ENCODE measurements at places on chromosomes 1 and 21. TPM values are rescaled to one million over a fixed set of nuclear protein-coding genes. Genes with fewer than 3 reads are reported as not detected.

Gene PFDN2
- total RNA-seq, result 56.2 TPM

DNA sequence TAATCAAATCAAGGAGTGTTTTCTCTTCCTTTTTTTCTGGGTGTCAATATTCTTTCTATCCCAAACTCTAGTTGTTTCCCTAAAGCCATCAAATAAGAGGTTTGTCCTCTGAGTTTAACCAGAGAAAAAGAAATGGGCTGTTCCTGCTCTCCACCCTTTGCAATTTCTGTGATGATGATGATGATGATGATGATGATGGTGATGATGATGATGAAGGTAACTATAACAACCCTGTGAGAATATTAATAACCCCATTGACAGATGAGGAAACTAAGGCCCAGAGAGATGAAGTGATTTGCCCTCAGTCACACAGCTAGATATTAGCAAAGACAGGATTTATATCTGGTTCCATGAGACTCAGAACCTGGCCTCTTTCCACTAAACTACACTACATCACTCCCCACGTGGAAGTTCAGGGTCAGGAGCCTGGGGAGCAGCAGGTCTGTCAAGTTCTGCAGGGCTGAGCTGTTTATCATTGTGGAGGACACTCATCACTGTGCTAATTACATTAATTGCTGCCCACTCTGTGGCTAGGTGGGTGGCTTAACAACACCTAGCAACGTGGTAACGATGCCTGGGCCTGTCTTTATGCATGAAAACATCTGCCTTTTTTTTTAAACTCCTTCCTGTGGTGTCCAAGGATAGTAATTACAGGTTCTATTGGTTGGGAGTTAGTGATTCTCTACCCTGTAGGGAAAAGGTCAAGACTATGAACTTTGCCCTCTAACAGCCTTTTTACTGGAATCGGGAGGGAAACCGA lies 19.0 kb upstream of the JUN start:
- no peaks in the 10 kb centered on the region for H3K27me3 ChIP-seq
- DNase-seq, result no peak
- no peak overlapping the region for H3K27ac ChIP-seq
- no peak overlapping the region for H3K4me3 ChIP-seq
- H3K36me3 ChIP-seq, result no peaks in the 10 kb centered on the region

- no peaks in the 10 kb centered on the region for H3K36me3 ChIP-seq
- H3K27me3 ChIP-seq, result no peaks in the 10 kb centered on the region
- no peak overlapping the region for H3K27ac ChIP-seq
Observed at GRCh38 chr1:19557609-19558051, 72.3 kb upstream of the CAPZB start.

GRCh38 chr1:32005522-32005921 lies 8.1 kb upstream of the KHDRBS1 start:
- H3K36me3 ChIP-seq, result no peaks in the 10 kb centered on the region
- no peaks in the 10 kb centered on the region for H3K27me3 ChIP-seq
- no peak overlapping the region for H3K4me3 ChIP-seq
- H3K27ac ChIP-seq, result no peak overlapping the region
